NCI-H2029 (cell line): ENCODE measurements at places on chromosomes 3 and 15.

DNA sequence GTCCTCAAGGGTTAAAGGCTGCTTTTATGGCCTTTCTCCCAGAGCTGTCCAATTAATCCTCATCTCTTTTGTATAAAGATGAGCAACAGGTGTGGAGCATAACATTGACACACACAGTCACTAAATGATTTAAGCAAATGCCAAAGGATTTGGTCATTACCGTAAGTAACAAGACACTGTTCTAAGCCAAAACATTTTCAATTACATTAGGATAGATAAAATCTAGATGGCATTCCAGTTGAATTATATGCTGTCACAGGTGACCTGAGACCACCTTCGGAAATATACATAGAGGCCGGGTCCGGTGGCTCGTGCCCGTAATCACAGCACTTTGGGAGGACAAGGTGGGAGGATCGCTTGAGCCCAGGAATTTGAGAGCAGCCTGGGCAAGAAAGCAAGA, 105.3 kb upstream of the UBE3A start:
- no peak for DNase-seq

DNA sequence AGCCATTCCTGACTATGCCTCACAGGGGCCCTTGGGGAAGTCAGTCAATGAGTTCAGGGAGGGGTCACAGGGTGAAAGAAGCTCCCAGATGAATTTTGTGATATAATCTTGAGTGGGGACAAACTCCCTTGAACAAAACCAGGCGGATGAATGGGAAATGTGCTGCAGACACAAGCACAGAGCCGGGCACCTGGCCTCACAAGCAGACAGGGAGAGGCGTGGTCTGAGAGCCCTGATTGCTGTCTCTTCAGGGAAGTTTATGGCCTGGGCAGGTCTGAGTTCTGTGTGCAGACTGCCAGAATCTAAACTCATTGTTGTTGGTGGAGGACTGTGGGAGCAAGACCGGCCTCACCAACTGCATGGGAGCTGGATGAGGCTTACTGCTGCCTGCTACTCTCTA, 591.8 kb downstream of the EPHA3 start:
- DNase-seq, result no peak

DNA sequence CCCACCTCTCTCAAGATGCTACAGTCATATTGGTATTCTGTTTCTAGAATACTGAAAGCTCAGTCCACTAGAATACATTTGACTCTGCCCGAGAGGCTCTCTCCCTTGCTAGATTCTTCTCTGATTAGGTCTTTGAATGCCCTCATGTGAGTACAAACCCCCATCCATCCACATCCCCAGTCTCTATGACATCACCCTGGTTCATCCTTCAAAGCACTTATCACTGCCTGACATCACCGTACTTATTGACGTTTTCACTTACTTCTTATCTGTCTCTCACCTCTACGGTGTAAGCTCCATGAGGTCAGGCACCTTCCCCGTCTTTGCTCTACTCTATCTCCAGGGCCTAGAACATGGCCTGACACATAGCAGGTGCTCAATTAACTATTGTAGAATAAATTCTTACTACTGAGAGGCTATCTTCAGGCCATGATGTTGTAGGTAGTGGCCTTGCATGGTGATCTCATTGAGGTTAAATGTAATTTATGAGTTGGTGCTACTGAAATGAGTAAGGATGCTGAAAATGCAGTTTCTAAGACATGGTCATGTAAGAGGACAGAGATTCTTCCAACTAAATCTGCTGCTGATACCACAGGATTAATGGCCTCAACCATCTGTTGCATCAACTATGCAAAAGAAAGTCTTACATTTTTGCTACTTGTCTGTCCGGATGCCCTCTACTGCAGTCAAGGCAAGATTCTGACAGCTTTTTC, 26.8 kb downstream of the EOGT start:
- no peak for DNase-seq

DNA sequence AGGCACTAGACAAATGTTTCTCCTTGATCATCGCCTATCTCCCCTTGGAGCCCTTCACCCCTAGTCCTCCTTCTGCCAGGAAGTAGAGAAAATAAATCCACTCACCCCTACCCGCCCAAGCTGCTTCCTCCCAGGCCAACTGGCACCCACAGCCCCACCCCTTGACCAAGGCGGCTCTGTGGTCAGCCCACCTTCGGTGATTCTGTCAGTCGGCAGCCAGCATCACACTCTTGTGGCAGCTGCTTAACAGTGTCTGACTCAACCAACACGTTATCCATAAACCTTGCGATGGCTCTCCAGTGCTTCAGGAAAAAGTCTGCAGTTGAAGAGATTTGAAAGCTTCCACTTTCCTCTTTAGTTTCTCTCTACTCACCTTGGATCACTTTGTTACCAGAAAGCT, 7.6 kb downstream of the SHF start:
- no peak for DNase-seq

GRCh38 chr3:21902956-21903355, 151.9 kb upstream of the ZNF385D start:
- DNase-seq, result no peak

GRCh38 chr3:52216585-52217408, 8.6 kb downstream of the TLR9 start:
- peak; percentile 75 for DNase-seq

- DNase-seq, result peak; percentile 41
Measured at GRCh38 chr15:41507820-41508290, 5.8 kb downstream of the LTK start.

DNA sequence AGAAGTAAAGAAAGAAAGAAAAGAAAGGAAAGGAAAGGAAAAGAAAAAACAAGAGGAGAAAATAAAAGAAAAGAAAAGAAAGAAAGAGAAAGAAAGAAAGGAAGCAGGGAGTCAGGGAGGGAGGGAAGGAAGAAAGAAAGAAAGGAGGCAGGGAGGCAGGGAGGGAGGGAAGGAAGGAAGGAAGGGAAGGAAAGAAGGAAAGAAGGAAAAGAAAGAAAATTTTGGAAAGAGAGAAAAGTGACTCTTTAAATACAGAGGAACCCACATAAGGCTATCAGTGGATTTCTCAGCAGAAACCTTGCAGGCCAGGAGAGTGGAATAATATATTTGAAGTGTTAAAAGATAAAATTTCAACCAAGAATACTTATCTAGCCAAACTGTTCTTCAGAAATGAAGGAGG, 44.2 kb upstream of the GNB4 start:
- DNase-seq, result no peak

GRCh38 chr15:71397377-71397776, 282.1 kb downstream of the THSD4 start:
- DNase-seq, result peak; percentile 30

- peak; percentile 92 for DNase-seq
Measured at GRCh38 chr3:135229018-135229495, 434.0 kb downstream of the EPHB1 start.

DNA sequence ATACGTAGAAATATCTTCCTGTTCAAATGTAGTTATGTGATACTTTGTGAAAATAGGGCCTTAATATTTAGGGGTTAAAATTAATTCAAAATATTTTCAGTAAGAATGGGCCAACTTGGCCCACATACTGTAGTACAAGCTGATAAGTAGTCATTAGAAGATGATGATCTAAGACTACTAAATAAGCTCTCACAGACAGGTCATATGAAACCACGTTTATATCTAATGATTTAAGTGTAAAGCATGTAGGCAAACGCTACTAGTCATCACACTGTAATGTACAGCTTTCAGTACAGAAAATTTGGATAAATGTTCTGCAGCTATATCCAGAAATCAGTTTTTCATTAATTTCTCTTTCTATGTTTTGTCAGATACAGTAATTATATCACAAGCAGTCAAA, 228.6 kb downstream of the UBE2E2 start:
- no peak for DNase-seq

GRCh38 chr3:17219593-17219992, 334.8 kb downstream of the PLCL2 start:
- no peak for DNase-seq

GRCh38 chr15:101537483-101538080, 48.1 kb upstream of the PCSK6 start:
- no peak for DNase-seq
